ENCODE measurements at places on chromosomes 4 and X. TPM values are rescaled to one million over a fixed set of nuclear protein-coding genes. Genes with fewer than 3 reads are reported as not detected.

- no peak for DNase-seq
Observed at GRCh38 chr4:67204441-67204840, 340.9 kb downstream of the CENPC start.

DNA sequence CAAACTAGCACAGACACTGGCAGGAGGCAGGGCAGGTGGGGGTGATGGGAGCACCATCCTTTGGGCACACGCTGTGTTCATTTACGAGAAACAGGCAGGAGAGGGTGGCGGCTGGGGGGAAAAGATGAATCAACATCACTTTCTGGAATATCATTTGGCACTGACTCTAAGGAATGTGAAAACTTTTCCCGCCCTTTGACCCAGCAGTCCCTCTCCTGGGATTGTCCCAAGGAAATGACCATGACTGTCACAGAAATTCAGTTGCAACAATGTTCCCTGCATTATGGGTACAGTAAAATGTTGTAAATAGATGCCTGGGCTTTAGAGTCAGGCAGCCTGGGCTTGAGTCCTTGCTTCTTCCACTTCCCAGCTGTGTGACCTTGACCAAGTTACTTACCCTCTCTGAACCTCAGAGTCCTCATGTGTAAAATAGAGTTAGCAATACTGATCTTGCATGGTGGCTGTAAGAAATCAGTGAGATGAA, 58.6 kb downstream of the ABLIM2 start:
- DNase-seq: peak; percentile 52

The MCF2 gene
- not detected for total RNA-seq

The BEND2 gene
- total RNA-seq: under 0.01 TPM

- peak; percentile 39 for DNase-seq
Observed at GRCh38 chrX:65537229-65537628, 2.6 kb upstream of the LAS1L start.

The POU4F2 gene
- not detected for total RNA-seq

DNA sequence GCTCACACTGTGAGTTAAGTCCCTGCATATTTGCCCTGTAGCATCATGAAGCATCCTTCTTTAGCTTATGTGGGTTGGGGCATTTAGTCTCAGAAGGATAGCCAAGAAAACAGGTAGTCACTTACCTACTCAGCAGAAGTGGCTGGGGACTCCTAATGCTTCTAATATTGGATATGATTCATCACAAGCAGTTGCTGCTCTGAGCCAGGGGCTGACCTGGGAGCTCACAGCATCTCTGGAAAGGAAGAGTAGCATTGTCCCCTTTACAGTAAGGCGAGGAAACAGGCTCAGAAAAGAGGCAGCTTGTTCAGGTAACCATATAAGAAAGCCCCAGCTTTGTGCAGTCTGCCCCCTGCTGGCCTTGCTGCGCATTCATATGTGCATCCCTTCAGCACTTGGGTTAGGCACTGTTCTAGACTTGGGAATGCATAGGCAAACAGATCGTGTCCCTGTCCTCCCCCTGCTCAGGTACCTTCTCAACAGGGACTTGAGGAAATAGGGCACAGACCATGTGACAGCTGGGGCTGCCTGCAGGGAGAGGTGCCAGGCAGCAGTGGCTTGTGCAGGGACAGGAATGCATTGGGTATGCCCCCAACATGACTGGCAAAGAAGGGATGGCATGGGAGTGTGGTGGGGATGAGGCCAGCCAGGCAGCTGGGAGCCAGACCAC, 35.7 kb upstream of the TBC1D14 start:
- peak; percentile 81 for DNase-seq

- no peak for DNase-seq
Observed at GRCh38 chrX:139093201-139093600, 381.7 kb upstream of the FGF13 start.

DNA sequence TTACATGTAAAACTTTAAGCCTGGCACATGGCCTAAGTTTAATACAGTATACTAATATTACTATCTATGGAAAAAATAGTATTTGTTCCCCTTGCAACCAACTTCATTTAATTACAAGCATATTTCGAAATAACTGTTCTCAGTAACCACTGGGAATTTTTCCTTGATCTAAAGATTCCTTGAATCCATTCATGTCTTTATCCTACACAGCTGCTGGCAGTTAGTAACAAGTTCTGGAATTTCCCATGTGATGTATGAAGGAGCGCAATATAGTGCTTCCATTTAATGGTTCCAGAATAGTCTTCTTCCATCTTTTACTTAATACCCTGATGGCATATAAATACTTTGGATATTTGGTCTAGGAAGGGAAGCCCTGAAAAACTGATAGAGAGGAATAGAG, 136.5 kb downstream of the AASDH start:
- no peak for DNase-seq

DNA sequence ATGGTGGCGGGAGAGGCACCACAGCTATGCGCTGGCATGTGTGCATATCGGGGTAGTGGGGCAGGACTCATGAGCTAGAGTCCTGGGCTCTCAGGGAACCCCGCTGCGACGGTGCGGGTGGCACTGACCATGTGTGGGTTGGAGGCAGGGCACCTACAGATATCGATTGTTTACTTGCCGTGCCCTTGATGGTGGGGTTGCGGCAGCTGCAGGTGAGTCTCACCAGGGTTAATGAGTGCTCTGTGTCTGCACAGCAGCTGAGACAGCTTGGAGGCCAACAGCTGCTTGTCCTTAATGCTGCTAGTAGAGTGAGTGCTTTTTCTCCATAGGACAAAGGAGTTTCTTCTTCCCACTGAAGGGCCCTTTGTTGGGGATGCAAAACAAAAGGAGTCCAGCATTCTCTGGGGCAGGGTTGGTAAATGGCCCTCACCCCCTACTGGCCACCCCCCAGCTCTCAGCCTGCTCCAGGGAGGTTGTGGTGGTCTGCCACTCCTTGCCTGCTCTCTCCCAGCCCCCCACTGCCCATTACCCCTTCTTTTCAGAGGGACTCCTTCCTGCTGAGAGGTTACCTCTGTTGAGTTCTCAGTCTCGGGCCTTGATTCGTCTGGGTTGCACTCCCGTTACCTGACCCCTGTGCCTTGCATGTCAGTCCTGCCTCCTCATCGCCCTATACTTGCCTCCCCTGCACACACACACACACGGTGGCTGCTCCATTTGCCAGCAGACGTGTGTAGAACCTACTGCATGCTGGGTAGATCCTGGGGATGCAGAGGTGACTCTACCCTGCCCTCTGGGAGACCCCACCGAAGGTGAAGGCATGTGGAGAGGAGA, 52.8 kb downstream of the TBC1D14 start:
- DNase-seq: no peak

DNA sequence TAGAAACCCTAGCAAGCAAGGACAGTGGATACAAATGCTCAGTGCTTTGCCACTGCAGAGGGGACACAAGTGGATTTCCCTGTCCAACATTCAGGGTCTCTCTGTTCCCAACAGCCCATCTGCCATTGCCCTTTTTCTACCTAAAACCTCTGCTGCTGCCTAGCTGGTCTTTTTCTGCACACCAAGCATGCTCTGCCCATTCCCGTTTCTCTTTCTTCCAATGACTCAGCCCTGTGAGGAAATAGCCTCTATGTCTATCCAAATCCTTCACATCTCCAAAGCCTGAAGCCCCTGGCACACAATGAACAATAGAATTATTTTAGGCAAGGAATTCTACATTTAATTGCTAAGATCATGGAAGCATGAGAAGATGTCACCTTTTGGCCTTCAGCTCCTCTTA, 5.7 kb upstream of the AMELX start:
- no peak for DNase-seq

GRCh38 chr4:120733054-120733453, 189.5 kb downstream of the PRDM5 start:
- no peak for DNase-seq

GRCh38 chr4:108060686-108061321, 71.1 kb downstream of the HADH start:
- DNase-seq: no peak

- no peak for DNase-seq
Observed at GRCh38 chr4:142194905-142195304, 558.5 kb downstream of the IL15 start.

- no peak for DNase-seq
Observed at GRCh38 chr4:184893801-184894571, 68.2 kb upstream of the ACSL1 start.

GRCh38 chr4:560731-561291, 15.3 kb downstream of the TMEM271 start:
- no peak for DNase-seq

The HSD17B10 gene
- total RNA-seq: 83.7 TPM

DNA sequence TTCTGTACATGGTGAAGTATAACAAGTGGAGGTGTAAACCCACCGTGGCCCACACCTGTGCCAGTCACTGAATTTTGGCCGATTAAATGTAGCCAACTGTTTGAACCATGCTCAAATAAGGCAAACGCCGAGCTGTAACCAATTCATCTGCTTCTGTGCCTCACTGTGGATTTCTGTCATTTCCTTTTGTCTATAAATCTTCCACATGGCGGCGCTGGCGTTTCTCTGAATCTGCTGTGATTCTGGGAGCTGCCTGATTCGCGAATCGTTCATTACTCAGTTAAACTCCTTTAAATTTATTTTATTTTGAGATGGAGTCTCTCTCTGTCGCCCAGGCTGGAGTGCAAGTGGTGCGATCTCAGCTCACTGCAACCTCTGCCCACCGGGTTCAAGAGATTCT, 19.2 kb downstream of the SUPT20HL2 start:
- peak; percentile 39 for DNase-seq

DNA sequence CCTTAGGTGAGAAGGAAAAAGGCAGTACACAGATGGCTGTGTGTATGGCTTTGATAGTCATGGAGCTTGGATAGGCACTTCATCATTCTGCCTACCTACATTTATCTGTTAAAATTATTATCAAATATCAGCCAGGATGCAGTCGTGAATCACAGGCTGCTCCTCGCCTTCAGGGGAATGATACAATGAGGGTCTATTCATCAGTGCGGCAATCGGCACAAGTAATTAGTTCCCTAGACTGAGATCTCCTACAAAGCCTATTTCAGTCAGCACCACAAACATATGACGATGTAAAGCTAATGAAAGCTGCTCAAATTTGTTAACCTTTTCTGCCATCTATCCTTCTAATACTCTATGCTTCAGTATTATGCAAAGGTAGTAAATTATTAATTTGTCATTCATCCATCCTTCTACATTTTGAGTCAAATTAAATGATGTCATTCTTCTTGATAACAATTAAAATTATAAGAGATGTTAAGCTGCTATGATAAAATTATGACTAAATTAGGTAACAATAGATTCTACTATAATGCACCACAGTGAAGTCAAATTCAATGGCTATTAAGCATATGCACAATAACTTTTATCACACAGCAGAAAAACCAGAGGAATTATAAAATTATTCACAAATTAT, 19.0 kb downstream of the MAB21L2 start:
- DNase-seq: no peak

- DNase-seq: no peak
Observed at GRCh38 chrX:150768132-150768485, 74.9 kb downstream of the MTMR1 start.

The FAM50A gene
- total RNA-seq: 61.4 TPM

GRCh38 chr4:150278206-150278605, 200.0 kb downstream of the DCLK2 start:
- no peak for DNase-seq

DNA sequence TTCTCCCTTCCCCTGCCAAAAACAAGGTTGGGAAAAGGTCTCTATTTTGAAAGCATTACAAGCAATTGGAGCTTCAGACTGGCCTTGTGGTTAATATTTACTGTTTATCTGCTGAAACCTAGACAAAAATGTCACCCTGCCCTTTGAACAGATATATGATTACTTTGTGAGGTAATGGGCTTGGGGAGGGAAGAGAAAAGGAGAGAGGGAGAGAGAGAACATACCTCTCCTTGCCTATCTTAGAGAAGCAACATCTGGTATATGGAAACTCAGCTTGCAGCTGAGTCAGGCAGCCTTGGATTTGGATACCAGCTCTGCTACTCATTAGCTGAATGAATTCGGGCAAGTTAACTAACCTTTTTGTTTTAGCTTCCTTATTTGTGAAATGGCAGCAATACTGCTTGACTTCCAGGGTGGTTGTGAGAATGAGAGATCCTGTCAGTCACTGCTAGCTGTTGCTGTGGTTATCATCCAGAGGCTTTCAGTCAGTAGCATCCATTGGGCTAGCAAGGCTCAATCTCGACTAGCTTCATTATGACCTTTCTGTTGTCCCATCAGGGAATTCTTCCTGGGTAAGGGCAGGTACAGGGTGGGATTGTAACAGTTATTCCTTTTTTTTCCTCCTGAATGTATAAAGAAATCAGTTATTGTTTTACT, 41.1 kb downstream of the ZFX start:
- no peak for DNase-seq

- no peak for DNase-seq
Observed at GRCh38 chr4:37830640-37831039, 4.2 kb downstream of the PGM2 start.

GRCh38 chr4:3262208-3263052, 13.5 kb downstream of the MSANTD1 start:
- no peak for DNase-seq

GRCh38 chr4:177311589-177311988, 1.9 kb downstream of the NEIL3 start:
- DNase-seq: no peak

DNA sequence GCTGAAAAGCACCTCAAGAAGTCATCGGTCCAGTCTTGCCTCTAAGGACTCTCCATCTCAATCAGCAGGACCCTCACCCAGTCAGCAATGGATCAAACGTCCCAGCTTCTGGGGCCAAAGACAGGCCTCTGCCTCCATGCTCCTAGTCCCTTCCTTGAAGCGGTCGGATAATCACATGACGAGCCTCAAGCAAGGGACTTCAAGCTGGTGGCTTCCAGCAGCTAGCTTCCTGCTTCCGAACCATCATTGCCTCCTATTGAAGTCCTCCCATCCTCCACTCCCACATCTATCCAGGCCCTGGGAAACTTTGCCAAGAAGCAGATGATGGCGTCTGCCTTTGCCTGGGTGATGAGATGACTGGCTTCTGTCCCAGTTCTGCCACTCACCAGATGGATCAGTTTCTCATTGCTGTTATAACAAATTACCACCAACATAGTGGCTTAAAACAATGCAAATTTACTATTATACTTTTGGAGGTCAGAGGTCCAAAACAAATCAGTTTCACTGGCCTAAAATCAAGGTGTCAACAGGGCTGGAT, 135.2 kb upstream of the MAMLD1 start:
- no peak for DNase-seq

The FAM193A gene
- total RNA-seq: 16.4 TPM

The WAS gene
- total RNA-seq: 0.09 TPM

The P2RY4 gene
- not detected for total RNA-seq

DNA sequence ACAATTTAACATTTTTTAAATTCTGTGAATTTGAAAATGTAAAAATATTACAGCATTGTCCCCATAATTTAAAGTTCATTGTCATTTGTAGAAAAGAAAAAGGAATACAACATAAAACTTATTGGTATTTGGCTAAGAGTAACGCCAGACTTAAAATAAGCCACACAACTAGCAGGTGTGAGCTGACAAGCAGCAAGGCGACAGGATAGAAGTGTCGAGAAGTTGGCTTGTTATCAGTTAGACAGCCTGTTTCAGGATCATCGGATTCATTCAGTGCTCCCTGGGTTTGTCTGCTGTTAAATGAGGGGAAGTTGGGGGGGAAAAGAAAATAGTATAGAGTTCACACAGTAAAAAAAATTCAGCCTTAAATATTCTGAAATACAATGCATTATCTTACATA, 393.6 kb downstream of the IL15 start:
- no peak for DNase-seq
